Spinal cord (tissue), 10 donors: ENCODE measurements at places on chromosomes 7 and 10. TPM values are rescaled to one million over a fixed set of nuclear protein-coding genes. Genes with fewer than 3 reads are reported as not detected.
A peak's percentile ranks its signal among the peaks of the same experiment; 100 is the strongest.

GRCh38 chr7:155223021-155223420 lies 74.7 kb upstream of the INSIG1 start:
- H3K27me3 ChIP-seq: no peaks in the 10 kb centered on the region
- no peak overlapping the region for H3K27ac ChIP-seq
- peaks cover 20% of the 10 kb centered on the region for H3K4me1 ChIP-seq
- DNase-seq: no peak
- no peaks in the 10 kb centered on the region for H3K36me3 ChIP-seq

DNA sequence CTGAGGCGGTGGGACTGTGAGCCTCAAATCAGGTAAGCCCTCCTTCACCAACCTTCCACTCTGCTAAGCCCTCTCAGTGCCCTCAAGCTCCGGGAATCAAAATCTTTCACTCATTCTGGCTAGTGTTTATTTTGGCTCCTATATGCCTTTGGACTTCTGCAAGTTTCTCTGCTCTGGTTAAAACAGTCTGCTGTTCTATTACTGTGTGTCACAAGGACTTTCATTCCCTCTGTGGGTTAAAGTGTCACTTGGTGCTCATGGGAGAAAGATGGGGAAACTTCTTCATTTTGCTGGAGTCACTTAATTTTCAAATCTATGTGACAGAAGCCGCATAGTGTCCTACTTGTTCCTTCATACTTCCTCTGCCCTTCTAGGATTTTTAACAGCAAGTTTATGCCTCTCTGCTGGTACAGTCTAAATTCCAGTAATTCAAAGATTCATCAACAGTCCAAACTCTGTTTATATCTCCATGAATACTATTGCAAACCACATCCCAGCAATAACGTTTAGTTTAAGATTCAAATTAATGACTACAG lies 61.3 kb downstream of the CD36 start:
- no peaks in the 10 kb centered on the region for H3K36me3 ChIP-seq
- H3K4me1 ChIP-seq: no peaks in the 10 kb centered on the region
- no peak overlapping the region for H3K4me3 ChIP-seq
- no peaks in the 10 kb centered on the region for H3K27me3 ChIP-seq
- no peak overlapping the region for H3K27ac ChIP-seq
- peak; percentile 15 for DNase-seq

DNA sequence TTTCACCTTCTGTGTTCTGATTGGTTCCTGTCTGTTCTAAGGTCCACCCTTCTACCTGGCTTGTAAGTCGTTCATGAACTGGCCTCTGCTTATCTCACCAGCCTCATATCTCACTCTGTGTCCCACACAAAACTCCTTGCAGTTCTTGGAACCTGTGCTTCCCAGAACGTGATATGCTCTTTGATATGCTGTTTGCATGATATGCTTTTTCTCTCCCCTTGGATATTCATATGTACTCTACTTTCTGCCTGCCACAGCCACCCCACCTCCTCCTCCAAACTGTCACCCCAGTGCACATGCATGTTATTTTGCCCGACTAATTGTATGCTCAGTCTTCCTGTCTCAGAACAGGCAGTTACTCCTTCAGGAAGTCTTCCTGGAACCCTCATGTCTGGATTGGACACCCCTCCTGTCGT lies 1.9 kb upstream of the ITPRIP start:
- no peak for DNase-seq
- H3K4me3 ChIP-seq: no peak overlapping the region
- no peaks in the 10 kb centered on the region for H3K36me3 ChIP-seq
- peaks cover 18% of the 10 kb centered on the region for H3K4me1 ChIP-seq
- H3K27me3 ChIP-seq: peaks cover 7% of the 10 kb centered on the region

DNA sequence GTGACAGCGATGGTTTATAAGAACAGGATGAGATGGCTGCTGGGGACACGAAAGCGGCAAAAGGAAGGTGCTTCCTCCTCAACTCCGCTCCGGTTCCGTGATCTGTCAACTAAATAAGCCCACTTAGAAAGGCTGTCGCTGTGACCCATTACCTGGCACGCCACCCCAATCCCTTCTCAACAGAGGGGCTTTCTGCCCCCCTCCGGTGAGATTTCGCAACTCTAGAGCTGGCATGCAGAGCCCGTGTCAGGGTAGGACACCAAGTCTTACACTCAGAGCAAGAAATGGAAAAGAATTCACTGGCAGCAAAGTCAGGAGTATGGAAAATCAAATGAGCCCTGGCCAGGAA lies 66.4 kb downstream of the FGFR2 start:
- H3K27ac ChIP-seq: no peak overlapping the region
- H3K27me3 ChIP-seq: peaks cover 5% of the 10 kb centered on the region
- DNase-seq: no peak
- H3K36me3 ChIP-seq: peaks cover 4% of the 10 kb centered on the region
- peaks cover 32% of the 10 kb centered on the region for H3K4me1 ChIP-seq
- H3K4me3 ChIP-seq: no peak overlapping the region

GRCh38 chr7:108415084-108415483 lies 41.2 kb downstream of the NRCAM start:
- H3K4me1 ChIP-seq: peaks cover 11% of the 10 kb centered on the region
- no peaks in the 10 kb centered on the region for H3K36me3 ChIP-seq
- H3K4me3 ChIP-seq: no peak overlapping the region
- H3K27ac ChIP-seq: no peak overlapping the region

- no peaks in the 10 kb centered on the region for H3K27me3 ChIP-seq
- H3K4me3 ChIP-seq: no peak overlapping the region
- DNase-seq: no peak
- peaks cover 24% of the 10 kb centered on the region for H3K36me3 ChIP-seq
- H3K27ac ChIP-seq: no peak overlapping the region
Measured at GRCh38 chr7:43467406-43467805, 115.5 kb upstream of the STK17A start.

DNA sequence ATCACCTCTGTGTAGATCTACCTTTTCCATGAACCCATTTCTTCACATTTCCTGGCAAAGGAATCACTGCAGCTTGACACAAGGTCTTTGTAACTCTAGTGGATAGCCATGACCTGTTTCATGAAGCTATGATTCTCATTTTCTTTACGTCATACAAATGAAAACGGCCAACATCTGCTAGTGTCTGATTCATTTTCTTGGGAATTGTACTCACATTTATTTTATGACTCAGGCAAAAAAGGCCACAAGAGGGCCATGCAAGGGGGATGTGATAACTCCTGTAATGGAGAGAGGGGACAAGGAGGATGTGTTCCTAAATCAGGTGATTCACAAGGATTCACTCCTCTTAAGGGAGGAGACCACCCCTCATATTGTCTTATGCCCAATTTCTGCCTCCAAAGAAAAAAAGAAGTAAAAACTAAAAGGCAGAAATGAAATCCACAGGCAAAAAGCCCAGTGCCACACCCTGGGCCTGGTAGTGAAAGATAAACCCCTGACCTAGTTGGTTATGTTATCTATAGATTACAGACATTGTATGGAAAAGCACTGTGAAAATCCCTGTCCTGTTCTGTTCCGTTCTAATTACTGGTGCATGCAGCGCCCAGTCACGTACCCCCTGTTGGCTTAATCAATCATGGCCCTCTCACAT lies 249.9 kb downstream of the IPMK start:
- H3K27me3 ChIP-seq: no peaks in the 10 kb centered on the region
- no peaks in the 10 kb centered on the region for H3K36me3 ChIP-seq
- DNase-seq: no peak

Gene FBXO24
- total RNA-seq: 2.0 TPM

Gene AKR1C4
- total RNA-seq: not detected

Gene WNT8B
- total RNA-seq: 0.10 TPM
